ENCODE measurements at places on chromosomes 13 and 19. TPM values are rescaled to one million over a fixed set of nuclear protein-coding genes. Genes with fewer than 3 reads are reported as not detected.

GRK1 gene
- 0.31 TPM for total RNA-seq

DAND5 gene
- total RNA-seq, result 0.11 TPM

MBNL2 gene
- total RNA-seq, result 0.22 TPM

PIBF1 gene
- total RNA-seq, result 10.7 TPM

GRCh38 chr19:49071860-49072547, 495 bp downstream of the KCNA7 start:
- DNase-seq, result peak; percentile 92

GRCh38 chr13:95039415-95039814, 261.8 kb downstream of the ABCC4 start:
- DNase-seq, result no peak

DNA sequence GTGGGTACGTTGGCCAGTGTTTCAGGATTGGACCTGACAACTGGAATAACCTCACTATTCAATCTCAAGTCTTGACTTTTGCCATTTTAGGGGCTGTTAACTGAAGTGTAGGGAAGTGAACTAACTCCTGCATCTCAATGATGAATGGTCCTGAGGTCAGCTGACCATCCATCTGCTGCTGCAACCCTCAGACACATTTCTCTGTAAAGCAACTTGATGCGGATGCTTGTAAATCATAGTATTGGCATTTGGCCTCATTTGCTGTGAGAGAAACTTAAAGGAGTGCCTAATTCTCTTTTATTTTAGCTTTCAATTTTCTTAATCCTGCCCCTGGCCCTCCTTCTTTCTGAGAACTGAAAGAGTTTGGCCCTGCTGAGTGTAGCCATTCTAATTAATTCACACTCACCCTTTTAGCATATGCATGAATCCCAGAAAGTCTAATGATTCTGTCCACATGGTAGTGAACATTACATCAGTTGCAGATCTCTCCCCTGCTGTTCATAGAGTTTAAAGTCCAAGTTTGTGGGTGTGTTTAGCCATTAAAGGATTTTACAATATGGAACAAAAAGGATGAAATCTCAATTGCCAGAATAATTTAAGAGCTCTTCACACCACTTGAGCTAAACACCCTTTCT, 1531.4 kb upstream of the SLC10A2 start:
- no peak for DNase-seq

DNA sequence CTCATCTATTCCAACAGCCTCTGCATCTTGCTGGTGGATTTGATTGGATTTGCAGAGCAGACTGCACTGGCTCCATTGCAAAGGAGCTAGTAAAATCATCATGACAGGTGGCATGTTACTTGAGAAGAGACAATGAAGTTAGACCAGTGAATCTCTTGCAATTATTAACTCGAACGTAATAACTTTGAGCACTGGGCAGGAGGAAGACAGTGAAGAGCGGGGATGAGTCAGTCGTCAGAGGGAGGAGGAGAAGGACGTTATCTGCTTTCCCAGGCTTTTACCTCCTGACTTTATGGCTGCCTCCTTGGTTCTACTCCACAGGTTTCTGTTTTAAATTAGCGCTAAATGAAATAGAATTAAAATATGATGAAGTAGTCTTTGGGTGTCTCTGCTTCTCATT, 257.8 kb upstream of the IPO5 start:
- DNase-seq, result no peak

DNA sequence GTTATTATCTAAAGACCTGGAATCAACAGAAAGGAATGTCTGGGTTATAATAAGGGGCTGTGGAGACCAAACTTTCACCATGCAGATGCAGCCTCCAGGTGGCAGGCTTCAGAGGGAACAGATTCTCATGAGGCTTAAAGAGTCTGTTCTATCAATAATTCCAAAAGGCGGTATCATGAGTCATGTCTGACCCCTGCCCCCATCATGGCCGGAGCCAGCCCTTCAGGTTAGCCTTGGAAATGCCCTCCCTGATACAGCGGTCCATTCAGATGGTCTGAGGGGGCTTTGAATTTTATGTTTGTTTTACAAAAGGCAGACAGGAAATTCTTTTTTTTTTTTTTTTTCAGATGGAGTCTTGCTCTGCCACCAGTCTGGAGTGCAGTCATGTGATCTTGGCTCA, 21.7 kb upstream of the LAMP1 start:
- DNase-seq, result peak; percentile 62

GRCh38 chr19:1527650-1528309, 3.9 kb downstream of the PLK5 start:
- DNase-seq, result no peak

DNA sequence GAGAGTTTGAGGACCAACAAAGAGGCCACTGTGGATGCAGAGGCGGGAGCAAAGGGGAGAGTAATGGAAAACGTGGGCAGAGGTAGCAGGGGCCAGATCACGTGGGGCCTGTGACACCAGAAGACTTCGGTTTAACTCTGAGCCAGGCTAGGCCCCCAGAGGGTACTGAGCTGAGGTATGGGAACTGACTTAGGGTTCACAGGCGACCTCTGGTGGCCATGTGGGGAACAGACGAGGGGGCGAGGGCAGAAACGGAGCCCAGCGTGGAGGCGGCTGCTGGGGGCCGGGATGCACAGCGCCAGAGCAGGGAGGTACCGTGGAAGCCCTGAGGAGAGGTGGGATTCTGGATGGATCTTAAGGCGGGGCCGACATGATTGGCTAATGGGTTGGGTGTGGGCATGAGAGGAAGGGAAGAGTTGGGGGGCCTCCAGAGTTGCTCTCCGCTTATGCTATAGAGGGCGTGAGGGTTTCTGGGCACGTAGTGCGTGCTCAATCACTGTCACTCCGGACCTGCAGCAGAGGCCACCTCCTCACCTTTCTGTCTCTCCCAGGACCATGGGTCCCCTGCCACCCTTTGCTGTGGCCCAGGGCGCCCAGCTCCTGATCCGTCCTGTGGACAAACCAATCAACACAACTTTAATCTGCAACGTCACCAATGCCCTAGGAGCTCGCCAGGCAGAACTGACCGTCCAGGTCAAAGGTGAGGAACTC, 13.7 kb downstream of the PVR start:
- DNase-seq, result peak; percentile 86

DNA sequence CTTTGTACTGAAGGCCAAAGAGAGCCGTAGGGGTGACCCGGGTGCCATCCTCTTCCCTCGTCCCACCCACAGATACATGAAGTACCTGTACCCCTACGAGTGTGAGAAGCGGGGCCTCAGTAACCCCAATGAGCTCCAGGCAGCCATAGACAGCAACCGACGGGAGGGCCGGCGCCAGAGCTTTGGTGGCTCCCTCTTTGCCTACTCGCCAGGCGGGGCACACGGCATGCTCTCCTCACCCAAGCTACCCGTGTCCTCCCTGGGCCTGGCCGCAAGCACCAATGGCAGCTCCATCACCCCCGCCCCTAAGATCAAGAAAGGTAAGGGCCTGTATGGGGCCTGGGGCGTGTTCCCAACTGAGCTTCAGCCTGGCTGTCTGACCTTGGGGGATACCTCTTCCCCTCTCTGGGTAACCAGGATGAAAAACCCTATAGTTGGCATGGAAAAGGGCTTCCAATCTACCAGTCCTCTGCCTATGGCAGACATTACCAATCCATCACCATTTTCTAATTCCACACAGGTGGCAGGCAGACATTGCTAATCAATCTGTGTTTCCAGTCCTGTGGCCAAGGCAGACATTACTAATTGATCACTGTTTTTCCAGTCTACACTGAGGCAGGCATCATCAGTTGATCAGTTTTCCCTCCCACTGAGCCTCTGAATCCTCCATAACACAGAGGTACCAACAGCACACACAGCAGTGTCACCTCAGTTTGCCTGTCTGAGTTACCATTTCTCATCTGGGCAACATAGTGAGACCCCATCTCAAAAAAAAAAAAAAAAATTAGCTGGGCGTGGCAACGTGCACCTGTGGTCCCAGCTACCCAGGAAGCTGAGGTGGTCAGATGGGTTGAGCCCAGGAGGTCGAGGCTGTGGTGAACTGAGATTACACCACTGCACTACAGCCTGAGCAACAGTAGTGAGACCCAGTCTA, 19.1 kb upstream of the WDR18 start:
- DNase-seq, result no peak

- no peak for DNase-seq
Measured at GRCh38 chr13:34421347-34421719, 520.7 kb upstream of the NBEA start.

GRCh38 chr19:30160426-30160825, 211.8 kb upstream of the ZNF536 start:
- DNase-seq, result no peak

- DNase-seq, result no peak
Measured at GRCh38 chr13:82688400-82688994, 1193.8 kb downstream of the SLITRK1 start.

DNA sequence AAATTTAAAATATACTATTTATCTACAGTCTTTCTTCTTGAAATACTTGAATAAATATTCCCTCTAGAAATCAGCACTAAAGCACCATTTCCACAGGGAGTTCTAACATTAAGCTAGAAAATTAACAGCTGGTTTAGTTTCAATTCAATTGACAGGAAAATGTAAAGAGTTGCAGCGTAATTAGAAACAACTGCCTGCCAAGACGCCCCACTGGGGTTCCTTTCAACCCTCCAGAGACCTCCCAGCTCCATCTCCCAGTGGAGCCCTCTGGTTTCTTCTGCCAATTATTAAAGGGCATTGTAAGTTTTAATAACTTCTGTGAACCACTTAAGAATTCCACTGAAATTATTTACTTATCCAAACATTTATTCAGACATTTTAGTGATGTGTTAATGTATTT, 4.2 kb downstream of the GJA3 start:
- peak; percentile 19 for DNase-seq

- DNase-seq, result no peak
Measured at GRCh38 chr19:33405553-33406461, 32.3 kb downstream of the CEBPG start.

GRCh38 chr19:50565984-50566903, 2.0 kb downstream of the LRRC4B start:
- no peak for DNase-seq

DNA sequence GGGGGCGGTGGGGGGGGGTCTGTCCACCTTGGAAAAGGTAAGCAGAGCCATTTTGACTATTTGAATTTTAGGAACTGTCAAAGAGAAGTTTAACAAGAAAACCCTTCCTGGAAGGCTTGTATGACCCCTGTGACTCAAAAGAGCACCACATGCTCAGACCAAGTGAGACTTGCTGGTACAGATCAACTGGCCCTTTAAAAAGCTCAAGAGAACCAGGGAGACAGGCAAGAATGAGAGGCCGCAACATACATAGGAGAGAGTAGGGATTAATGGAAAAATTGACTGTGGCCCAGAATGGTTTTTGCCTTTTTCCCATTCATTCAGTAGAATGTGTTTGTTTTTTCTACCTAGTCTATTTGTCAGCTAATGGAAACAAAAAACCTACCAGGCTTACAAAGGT, 26.2 kb upstream of the ATP8A2 start:
- DNase-seq, result no peak

DNA sequence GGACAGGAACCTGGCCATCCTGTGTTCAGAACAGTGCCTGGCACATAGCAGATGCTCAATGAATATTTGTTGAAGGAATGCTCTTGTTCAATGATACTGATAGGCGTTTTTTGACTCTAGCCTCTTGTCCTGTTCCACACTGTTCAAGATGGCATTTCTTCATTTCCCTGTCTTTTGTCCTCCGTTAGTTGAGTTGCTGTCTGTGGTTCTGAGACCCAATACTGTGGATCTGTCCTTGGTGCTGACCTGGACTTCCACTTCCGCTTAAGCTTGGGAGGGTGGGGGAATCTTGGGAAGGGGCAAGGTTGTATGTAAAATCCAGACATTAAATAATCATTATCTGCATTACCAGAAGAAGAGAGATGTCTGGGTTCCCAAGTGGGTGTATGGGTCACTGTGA, 8.3 kb upstream of the KCNN4 start:
- DNase-seq, result no peak

DNA sequence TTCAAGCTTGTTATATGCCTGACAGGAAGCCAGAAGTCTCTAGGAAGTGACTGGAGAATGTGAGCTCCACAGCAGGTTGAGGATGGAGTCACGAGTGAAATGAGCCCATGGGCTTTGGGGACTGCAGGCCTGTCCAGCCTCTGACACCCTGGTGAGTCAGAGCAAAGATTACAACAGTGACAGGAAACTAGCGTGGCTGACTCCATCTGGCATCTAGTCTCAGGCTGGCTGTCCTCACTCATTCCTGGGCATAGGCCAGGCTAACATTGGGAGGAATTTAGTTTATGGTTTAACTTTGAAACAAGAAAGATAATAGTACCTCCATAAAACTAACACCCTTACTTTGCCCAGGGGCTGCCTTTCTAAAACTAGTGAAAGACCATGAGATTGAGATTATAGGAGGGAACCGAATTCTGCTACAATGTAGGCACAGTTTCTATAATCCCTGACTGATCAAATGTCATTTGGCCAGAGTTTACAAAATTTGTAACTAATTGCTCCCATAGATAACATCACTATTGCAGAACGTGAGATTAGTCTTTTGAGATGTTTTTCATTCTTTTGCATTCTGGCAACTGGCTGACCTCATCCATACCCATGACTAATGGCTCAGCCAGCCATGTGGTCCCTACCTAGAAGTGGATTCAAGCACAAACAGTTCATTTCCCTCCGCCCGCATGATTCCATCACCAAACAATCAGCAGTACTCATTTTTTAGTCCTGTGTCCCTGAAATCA, 28.4 kb downstream of the PSG1 start:
- DNase-seq, result no peak

DNA sequence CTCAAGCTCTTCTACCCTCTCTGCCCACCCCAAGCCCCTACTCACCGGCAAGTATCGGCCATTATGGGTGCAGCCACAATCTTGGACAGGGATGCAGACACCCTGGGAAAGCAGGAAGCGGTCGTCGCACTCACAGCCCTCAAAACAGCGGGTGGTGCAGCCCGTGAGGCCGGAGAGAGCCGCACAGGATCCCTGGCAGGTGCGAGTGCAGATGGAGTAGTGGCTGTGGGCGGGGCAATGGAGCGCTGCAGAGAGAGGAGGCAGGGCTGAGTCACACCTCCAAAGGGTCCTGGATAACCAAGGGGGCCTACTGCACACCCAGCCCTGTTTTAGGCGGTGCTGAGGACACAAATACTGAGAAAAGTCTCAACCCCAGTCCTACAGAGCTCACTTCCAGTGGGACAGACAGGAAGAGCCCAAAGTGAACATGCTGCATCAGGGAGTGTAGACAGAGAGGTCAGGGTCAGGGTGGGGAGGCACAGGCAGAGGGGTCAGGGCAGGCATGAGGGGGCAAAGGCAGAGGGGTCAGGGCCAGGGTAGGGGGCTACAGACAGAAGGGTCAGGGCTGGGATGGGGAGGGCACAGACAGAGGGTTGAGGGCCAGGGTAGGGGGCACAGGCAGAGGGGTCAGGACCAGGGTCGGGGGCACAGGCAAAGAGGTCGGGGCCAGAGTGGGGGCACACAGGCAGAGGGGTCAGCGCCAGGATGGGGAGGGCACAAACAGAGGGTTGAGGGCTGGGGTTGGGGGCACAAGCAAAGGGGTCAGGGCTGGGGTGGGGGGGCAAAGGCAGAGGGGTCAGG, 24.2 kb upstream of the FBL start:
- peak; percentile 86 for DNase-seq

- DNase-seq, result peak; percentile 98
Measured at GRCh38 chr19:14536926-14537692, 7.7 kb downstream of the TECR start.

DNA sequence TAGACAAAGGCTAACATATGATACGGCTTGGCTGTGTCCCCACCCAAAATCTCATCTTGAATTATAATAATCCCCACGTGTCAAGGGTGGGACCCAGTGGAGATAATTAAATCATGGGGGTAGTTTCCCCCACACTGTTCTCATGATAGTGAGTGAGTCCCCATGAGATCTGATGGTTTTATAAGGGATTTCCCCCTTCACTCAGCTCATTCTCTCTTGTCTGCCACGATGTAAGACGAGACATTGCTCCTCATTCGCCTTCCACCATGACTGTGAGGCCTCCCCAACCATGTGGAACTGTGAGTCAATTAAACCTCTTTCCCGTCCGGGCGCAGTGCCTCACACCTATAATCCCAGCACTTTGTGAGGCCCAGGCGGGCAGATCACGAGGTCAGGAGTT, 143.5 kb downstream of the RXFP2 start:
- no peak for DNase-seq

Measured in H9 (cell line).